Smooth muscle cell of bladder (primary cell): ENCODE measurements at places on chromosomes 11 and 22. TPM values are rescaled to one million over a fixed set of nuclear protein-coding genes. Genes with fewer than 3 reads are reported as not detected.

MLC1 gene
- total RNA-seq = 0.65 and 3.1 TPM in 2 replicates

MMP12 gene
- total RNA-seq = under 0.01 and 0.28 TPM in 2 replicates

C11orf91 gene
- not detected in 2 replicates for total RNA-seq

KRTAP5-9 gene
- total RNA-seq = not detected in 2 replicates

OR51I1 gene
- 0.28 TPM in 1 of 2 replicates, not detected in the other for total RNA-seq

HNRNPUL2 gene
- total RNA-seq = 7.3 and 9.7 TPM in 2 replicates

OR52R1 gene
- not detected in 2 replicates for total RNA-seq

CBLIF gene
- not detected in 2 replicates for total RNA-seq

APOL4 gene
- total RNA-seq = 0.65 and 2.3 TPM in 2 replicates

DRD4 gene
- total RNA-seq = 0.18 TPM in 1 of 2 replicates, not detected in the other

POU2AF2 gene
- total RNA-seq = not detected in 2 replicates

ANAPC15 gene
- 23.5 and 30.2 TPM in 2 replicates for total RNA-seq

ANO5 gene
- total RNA-seq = under 0.01 and 0.18 TPM in 2 replicates

CASP5 gene
- 0.14 TPM in 1 of 2 replicates, not detected in the other for total RNA-seq

SAA4 gene
- not detected in 2 replicates for total RNA-seq

C11orf42 gene
- total RNA-seq = not detected in 2 replicates

RTN4R gene
- 0.14 and 0.28 TPM in 2 replicates for total RNA-seq

MPZL3 gene
- total RNA-seq = 0.28 TPM in 2 replicates

RPS6KA4 gene
- total RNA-seq = 24.7 and 28.3 TPM in 2 replicates

OR51B2 gene
- 0.18 TPM in 1 of 2 replicates, not detected in the other for total RNA-seq

DMC1 gene
- 2.7 and 3.1 TPM in 2 replicates for total RNA-seq

POU2AF1 gene
- total RNA-seq = not detected in 2 replicates

PLAAT4 gene
- 15.8 and 23.9 TPM in 2 replicates for total RNA-seq

ST14 gene
- under 0.01 and 0.14 TPM in 2 replicates for total RNA-seq

HBG2 gene
- not detected in 2 replicates for total RNA-seq

C1QTNF5 gene
- 17.5 and 34.5 TPM in 2 replicates for total RNA-seq

APOA4 gene
- total RNA-seq = not detected in 2 replicates

LDLRAD3 gene
- 4.3 and 10.8 TPM in 2 replicates for total RNA-seq

SAAL1 gene
- total RNA-seq = 9.8 and 12.8 TPM in 2 replicates

FGF4 gene
- not detected in 2 replicates for total RNA-seq

APOBEC3B gene
- 0.37 and 0.43 TPM in 2 replicates for total RNA-seq

HEPN1 gene
- not detected in 2 replicates for total RNA-seq

CD248 gene
- total RNA-seq = 60.8 and 63.9 TPM in 2 replicates

PGR gene
- total RNA-seq = under 0.01 TPM in 2 replicates
